ENCODE measurements at places on chromosomes 13 and 19. TPM values are rescaled to one million over a fixed set of nuclear protein-coding genes. Genes with fewer than 3 reads are reported as not detected.

TMEM150B gene
- 0.73 TPM for total RNA-seq

ZNF419 gene
- 19.6 TPM for total RNA-seq

LRRC8E gene
- total RNA-seq: 8.0 TPM

KLF16 gene
- total RNA-seq: 32.3 TPM

CALR3 gene
- total RNA-seq: not detected

MIDN gene
- total RNA-seq: 72.4 TPM

MYO9B gene
- 38.4 TPM for total RNA-seq

SOX1 gene
- total RNA-seq: not detected

ZNF90 gene
- total RNA-seq: 6.2 TPM

ZNF610 gene
- not detected for total RNA-seq
